ENCODE measurements at places on chromosomes 12 and 14. TPM values are rescaled to one million over a fixed set of nuclear protein-coding genes. Genes with fewer than 3 reads are reported as not detected.

DNA sequence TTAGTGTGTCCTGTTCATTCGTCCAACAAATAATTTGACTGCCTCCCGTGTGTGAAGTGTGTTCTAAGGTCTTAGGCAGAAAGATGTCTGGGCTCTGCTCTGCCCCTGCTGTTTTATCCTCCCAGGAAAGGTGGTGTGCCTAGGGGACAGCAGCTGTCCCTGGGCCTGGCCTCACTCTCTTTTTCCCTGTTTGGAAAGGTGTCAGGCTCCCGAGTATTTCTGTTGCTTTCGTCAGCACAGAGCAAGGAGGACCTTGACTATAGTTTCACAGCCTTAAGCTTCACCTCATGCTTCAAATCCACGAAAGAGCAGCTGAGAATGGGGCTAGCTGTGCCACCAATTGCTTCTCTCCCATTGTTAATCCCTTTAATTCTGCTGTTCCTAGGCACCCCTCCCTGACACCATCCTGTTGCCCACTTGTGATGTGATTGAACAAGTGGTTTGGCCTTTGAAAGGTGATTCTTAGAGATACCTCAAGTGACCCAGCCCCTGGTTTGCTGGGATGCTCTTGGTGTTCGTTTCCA is 54.2 kb downstream of the TGFB3 start:
- no peak for DNase-seq

GRCh38 chr14:24232645-24233537 is at the start of gene GMPR2:
GMPR2 (plus strand) TSS chr14:24232929; CDS start chr14:24233254, 325 bp downstream.
- no peak for DNase-seq

DNA sequence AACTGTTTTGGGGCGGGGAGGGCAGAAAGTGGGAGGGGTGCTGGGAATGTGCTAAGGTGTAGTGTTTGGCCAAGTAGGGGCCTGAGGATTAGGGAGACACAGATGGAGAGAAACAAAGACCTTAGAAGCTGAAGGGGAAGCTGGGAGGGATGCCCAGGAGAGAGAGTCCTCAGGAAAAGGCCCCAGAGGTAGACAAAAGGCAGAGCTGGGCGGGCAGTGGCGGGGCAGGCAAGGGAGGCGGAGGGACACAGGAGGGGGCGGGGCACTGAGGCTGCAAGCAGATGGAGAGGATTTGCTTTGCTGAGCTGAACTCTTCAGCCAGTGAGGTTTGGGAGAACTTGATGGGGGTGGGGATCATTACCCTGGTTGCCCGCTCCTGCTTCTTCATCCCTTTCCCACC is 2.8 kb downstream of the PTMS start:
- DNase-seq, result no peak

DNA sequence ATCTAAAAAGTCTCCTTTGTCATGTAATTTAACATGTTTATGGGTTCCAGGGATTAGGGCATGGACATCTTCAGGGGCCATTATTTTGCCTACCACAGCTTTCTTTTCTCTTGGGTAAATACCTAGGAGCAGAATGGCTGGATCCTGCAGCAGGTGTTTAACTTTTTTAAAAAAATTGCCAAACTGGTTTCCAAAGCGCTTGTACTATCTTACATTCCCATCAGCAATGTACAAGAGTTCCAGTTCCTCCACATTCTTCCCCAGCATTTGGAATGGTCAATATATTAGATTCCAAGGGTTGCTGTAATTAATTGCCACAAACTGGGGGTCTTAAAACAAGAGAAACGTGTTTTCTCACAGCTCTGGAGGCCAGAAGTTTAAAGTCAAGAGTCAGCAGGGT is 27.7 kb upstream of the MYL2 start:
- DNase-seq, result no peak

DNA sequence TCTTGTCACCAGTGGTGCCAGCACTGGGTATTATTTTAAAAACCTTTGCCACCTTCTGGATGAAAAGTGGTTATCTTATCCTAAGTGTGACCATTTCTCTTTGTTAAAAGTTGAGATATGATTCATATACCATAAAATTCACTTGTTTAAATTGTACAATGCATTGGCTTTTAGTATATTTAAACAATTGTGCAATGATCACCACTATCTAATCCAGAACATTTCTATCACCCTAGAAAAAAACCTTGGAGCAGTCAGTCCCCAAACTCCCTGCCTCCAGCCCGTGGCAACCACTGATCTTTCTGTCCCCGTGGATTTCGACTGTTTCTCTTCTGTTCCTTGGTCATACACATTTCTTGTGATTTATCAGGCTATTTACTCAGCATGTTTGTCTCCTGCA is 28.3 kb downstream of the SH2B3 start:
- DNase-seq, result no peak

KRT74 gene
- total RNA-seq, result not detected

TESPA1 gene
- total RNA-seq, result 181 TPM

CHGA gene
- total RNA-seq, result not detected

Data from activated T-helper 1 cell treated with anti-CD3 and anti-CD28 coated beads, Interleukin-12 subunit alpha, Interleukin-12 subunit beta, Interleukin-2, Interleukin-4 antibody, amounts not matched to agents 30 ng/mL and 10 ng/mL and 1 ng/mL, durations not matched to agents 14 hours and 24 hours and 36 hours (primary cell).